GM23248 (cell line): ENCODE measurements at places on chromosomes 11 and 22. TPM values are rescaled to one million over a fixed set of nuclear protein-coding genes. Genes with fewer than 3 reads are reported as not detected.
A peak's percentile ranks its signal among the peaks of the same experiment; 100 is the strongest.

DNA sequence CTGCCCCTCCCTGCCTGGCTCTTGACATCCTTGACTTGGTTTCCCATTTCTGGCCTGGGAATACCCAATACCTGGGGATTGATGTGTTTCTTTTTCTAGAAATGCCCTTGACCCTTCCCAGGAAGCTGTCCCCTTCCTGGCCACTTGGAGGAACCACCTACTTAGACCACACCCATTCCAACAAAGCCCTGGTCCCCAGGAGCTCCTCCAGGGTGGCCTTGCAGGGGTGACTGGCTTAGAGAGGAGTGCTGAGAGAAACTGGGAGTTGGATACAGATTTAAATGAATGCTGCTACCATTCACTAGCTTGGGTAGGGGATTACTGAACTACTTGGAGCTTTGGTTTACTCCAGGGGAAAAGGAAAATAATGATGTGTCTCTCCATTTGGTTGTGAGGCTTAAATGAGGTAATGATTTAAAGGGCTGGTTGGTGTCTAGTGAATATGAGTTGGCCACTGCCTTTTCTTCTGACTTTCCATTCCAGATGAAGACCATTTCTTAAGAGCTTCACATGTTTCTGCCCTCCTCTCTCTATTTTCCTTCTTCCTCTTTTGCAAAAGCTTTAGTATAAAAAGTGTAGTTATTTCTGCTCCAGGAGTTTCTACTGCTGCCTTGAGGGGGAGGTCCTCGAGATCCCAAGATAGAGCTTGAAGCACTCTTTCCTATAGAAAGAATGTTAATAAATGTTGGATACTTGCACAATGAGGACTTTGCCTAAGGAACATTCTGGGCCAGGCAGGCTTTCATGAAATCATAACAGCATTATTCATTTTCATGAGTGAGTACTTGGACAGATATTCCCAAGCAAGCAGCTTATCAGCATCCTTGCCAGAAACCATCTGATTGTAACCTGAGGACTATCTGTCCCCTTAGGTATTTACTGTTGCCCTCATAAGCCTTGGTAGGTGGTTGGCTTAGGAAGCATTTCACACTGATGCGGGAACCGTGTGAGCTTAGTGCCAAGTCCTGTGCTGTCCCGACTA is 22.4 kb downstream of the PANX1 start:
- no peaks in the 10 kb centered on the region for H3K27me3 ChIP-seq
- H3K4me3 ChIP-seq: no peak overlapping the region
- DNase-seq: peak; percentile 33
- H3K4me1 ChIP-seq: peaks cover 31% of the 10 kb centered on the region
- no peaks in the 10 kb centered on the region for H3K36me3 ChIP-seq

DNA sequence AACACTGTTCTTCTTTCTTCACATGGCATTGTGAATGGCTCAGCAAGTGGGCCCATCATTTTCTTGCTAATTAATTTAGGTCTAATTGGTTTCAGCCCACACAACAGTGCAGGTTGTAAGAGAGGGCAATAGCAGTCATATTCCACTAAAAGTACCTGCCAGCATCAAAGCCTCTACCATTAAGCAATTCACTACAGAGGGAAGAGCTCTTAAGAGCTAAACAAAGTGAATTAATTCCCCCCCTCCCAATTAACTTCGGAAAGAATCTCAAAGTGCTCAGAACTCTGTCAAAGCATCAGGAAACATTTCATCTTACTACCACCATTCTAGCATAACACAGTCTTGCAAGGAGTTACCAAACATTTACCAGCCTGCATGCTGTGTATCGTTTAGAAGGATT is 133.9 kb upstream of the UBASH3B start:
- H3K27me3 ChIP-seq: no peaks in the 10 kb centered on the region
- DNase-seq: no peak
- H3K27ac ChIP-seq: no peak overlapping the region
- no peaks in the 10 kb centered on the region for H3K36me3 ChIP-seq

The E2F8 gene
- total RNA-seq: 0.13 and 0.76 TPM in 2 replicates

The ZNF214 gene
- 1.3 and 2.1 TPM in 2 replicates for total RNA-seq

The SGSM1 gene
- not detected in 2 replicates for total RNA-seq
